ENCODE measurements at places on chromosomes 16 and 17.
A peak's percentile ranks its signal among the peaks of the same experiment; 100 is the strongest.

GRCh38 chr17:79936641-79937381 lies 97.6 kb upstream of the CBX4 start:
- DNase-seq: no peak

DNA sequence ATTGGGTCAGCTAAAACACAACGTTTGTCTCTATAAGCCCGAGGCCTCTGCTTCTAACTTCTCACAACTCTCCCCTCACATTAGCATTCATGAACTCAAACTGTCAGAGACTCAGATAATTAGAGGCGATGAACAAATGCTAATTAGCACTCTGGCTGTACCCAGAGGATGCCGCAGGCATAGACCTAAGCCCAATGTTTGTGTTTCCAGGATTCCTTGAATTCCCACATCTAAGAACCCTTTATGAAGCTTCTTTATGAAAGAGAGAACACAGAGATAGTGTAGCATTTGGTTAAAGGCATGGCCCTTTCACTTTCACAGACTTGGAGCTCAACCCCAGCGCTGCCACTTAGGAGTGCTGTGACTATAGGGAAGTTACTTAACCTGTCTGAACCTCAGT lies 512.2 kb downstream of the GRIN2A start:
- no peak for DNase-seq

DNA sequence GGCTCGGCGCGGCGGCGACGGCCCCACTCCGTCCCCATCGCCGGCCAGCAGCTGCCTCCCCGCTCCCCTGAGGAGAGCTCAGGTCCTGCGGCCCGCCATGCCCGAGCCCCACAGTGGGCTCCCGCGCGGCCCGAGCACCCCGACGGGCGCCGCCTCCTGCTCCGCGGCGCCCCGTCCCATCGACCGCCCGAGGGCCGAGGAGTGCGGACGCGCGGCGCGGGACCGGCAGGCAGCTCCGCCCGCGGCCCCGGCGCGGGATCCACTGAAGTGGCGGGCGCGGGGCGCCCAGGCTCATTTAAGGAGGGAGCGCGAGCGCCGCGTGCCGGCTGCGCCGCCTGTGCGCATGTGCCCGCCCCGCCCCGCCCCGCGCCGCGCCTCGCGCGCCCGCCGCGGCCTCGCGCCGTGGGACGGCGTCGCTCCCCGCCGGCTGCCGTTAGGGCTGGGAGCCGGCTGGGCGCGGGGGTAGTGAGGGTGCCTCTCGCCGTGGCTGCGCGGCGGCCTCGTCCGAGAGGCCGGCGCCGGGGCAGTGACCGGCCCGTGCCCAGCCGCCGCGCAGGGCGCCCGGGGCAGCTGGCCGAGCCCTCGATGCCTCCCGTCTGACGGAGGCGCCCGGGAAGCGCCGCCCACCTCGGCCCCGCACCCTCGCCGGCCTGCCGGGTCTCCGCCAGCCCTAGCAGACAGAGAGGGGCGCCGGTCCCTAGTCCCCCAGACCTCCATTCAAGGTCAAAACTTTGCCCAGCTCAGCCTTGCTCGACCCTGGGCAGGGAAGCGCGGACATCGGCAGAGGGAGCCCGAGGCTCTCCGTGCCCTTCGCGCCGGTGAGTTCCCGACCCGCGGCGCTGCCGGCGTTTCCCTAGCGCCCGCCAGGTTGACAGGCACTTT lies at the start of gene NETO2:
Gene NETO2 (minus strand): TSS at position 269 of the 882 bp plus-strand sequence. CDS start 333 bp downstream, outside the sequence.
- peak; percentile 70 for DNase-seq

- no peak for DNase-seq
These were observed 35.6 kb downstream of the FBXL20 start for GRCh38 chr17:39365872-39366271.

GRCh38 chr16:49833796-49834530 lies 21.9 kb downstream of the ZNF423 start:
- no peak for DNase-seq

DNA sequence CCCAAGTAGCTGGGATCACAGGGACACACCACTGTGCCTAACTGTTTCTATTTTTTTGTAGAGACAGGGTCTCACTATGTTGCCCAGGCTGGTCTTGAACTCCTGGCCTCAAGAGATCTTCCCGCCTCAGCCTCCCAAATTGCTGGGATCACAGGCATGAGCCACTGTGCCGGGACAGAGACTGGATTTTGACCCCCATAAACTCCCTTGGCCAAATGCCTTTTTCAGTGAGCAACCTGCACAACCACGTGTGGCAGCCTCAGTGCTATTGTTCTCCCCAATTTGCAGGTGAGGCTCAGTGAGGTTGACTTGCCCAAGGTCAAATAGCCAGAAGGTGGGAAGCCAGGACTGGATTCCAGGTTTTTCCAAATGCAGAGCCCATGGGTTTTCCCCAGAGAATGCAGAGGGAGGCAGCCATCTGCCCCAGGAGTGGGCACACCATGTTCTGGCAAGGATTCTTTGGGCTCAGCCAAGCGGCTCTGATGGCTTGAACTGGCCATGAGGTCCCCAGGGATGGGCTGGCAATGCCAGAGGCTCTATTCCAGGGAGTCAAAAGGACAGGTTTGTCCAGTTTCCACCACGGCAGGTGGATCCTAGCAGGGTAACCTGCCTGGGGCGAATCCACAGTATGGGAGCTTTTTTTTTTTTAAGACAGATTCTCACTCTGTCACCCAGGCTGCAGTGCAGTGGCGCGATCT lies 1.8 kb downstream of the IL27 start:
- no peak for DNase-seq

- DNase-seq: peak; percentile 57
These were observed 717 bp upstream of the CNP start for GRCh38 chr17:41965694-41966462.

GRCh38 chr16:57367116-57367752 lies 5.1 kb upstream of the CX3CL1 start:
- peak; percentile 28 for DNase-seq

GRCh38 chr16:23384878-23385277 lies 68.1 kb downstream of the COG7 start:
- no peak for DNase-seq

GRCh38 chr17:64084086-64084939 lies 45.6 kb downstream of the ERN1 start:
- no peak for DNase-seq

Data from right forelimb (tissue), 1 donor.